ENCODE measurements at places on chromosomes 11 and 22.

- DNase-seq: no peak
Measured at GRCh38 chr22:38110008-38110862, at the start of gene BAIAP2L2. Gene BAIAP2L2, minus strand, starts transcription at chr22:38110684. Its CDS starts 159 bp downstream, at chr22:38110525.

GRCh38 chr11:82722231-82722630, 11.4 kb downstream of the FAM181B start:
- DNase-seq: peak; percentile 3

GRCh38 chr22:48403521-48404403, 1423.9 kb downstream of the BRD1 start:
- peak; percentile 16 for DNase-seq

- no peak for DNase-seq
Measured at GRCh38 chr11:76119779-76120178, 86.5 kb downstream of the WNT11 start.

- DNase-seq: peak; percentile 78
Measured at GRCh38 chr22:45210991-45211390, 29.7 kb downstream of the KIAA0930 start.

DNA sequence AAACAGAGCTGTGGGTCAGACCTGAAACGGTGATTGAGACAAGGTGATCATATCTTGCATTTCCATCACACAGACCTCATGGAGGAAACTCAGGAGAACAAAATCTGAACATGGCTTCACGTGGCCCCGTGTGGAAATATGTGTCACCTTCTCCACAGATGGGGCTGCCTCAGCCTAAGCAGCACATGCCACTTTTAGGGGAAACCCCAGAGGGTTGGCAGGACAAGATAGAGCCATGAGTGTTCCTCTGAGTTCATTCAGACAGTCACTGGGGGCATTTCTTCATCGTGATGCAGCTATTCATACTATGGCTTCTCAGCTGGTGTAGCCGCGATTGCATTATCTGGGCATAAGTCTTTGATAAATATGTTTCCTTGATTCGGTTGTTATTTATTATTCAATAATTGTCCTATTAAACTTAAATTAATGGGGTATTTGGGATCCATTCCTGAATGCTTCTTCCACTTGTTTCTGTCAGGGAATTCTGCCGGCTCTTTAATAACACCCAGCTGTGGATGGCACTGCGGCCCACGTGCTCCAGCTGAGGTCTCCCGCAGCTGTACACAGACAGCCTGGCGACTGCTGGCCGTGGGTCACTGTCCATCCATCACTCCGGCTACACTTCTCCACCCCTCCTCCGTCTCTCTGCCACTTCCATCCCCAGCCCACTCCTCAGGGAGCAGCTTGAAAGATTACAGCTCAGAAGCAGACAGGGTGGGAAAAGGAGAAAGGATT, 485.1 kb downstream of the OPCML start:
- DNase-seq: no peak

DNA sequence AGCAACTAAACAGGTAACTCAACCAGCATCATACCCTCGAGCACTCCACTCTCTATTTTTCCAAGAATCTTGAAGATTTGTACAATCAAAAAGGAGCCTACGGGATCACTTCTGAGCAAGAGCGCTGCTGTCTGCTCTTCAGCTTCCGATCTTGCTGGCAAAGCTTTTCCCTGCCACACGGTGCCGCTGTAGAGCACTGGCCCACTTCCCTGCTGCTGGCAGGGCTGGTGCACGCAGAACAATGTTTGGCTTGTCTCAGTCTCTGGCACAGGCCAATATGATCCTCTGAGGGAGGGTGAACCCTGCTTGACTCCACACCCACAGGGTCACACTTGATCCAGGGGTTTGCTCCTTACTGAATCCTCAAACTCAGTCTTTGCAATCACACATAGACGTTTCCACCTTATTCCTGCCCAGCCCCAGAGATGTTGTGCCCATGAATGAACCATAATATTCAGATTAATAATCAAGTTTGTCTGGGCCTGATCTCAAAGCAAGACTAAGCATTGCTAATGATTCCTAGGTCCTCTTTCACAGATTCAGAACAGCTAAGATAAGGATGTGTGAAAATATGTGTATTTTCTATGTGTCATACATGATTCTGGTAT, 536.6 kb downstream of the SOX6 start:
- no peak for DNase-seq

- DNase-seq: no peak
Measured at GRCh38 chr11:94788396-94788795, 20.2 kb downstream of the AMOTL1 start.

- DNase-seq: no peak
Measured at GRCh38 chr11:69140635-69141034, 15.1 kb upstream of the SMIM38 start.

DNA sequence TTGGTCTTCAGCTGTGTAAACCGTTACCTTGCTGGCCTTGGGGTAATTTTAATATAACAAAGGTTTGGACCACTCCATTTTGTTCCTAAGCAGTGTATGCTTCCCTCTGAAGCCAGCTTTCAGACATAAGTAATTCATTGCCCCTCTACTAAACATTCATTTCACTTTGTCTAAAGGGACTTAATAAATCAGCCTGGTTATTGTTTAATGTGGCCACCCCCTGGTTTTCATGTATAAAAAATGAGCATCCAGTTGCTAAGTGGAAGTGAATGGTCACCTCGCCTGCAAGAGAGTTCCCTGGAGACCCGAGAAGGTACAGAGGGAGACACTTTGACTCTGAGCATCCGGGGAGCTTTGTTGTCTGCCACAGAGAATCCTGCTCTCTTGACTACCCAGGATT, 3.9 kb downstream of the ABTB2 start:
- DNase-seq: no peak

DNA sequence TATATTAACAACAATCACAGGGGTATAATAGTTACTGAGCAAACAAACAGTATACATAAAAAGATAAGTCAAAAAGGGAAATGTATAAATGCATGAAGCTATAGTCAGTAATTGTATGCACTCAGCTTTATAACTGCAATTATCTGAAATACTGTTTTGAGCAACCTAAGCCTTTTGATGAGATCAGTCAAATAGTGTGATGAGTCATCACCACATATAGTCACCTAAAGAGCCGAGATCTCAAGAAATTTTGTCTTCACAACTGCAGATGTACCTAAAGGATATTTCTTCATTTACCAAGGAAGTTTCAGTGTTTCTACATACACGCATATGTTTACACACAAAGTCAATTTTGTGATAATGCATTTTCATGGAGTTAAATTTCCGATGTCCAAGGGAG, 5.4 kb upstream of the OR51A2 start:
- no peak for DNase-seq

DNA sequence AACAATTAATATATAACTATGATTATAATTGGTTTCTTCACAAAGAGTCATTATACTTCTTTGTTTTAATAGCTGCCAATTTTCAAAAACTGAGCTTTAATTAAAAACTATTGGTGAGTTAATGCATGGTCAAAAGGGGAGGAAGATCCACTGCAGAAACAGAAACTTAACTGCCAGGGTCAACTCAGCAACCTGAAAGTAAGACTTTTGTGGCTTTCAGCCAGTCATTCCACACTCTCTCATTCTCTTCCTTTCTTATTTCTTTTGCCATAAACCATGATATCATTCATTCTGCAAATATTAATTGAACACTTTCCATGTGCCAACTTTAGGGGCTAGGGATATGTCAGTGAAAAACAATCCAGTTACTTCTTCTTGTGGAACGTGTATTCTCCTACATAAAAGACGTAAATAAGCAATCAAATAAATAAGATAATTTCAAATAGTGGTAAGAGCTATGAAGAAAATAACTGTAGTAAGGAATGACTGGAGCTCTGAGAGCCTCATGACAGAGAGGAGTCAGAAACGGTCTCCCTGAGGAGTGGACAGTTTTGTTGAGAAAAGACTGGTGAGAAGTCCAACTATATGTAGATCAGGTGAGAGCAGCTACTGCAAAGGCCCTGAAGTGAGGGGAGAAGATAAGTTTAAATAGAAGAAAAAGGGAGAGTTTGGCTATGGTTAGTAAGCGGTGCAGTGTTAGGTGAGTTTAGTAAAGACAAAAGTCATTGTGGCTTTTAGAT, 130.5 kb downstream of the GRIA4 start:
- DNase-seq: no peak

- DNase-seq: no peak
Measured at GRCh38 chr22:48939441-48940265, 888.0 kb downstream of the BRD1 start.

DNA sequence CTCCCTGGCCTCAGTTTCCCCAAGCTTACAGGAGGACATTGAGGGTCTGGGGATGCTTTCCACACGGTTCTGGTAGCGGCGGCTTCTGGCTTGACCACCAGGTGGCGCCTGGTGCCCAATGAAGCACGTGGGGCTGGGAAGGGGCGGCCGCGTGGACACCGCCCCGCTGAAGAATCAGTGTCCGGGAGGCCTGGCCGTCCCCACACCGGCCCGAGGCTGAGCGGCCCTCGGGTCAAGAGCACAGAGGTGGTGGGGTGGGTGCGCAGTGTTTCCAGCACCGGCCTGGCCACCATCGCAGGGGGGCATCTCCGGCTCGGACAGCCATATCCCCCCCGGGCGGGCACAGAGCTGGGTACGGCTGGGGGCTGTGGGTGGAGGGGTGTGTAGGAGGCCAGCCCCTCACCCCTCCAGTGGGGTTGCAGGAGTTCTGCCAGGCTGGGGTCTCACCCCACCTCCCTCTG, 27.8 kb upstream of the PPARA start:
- DNase-seq: peak; percentile 62

DNA sequence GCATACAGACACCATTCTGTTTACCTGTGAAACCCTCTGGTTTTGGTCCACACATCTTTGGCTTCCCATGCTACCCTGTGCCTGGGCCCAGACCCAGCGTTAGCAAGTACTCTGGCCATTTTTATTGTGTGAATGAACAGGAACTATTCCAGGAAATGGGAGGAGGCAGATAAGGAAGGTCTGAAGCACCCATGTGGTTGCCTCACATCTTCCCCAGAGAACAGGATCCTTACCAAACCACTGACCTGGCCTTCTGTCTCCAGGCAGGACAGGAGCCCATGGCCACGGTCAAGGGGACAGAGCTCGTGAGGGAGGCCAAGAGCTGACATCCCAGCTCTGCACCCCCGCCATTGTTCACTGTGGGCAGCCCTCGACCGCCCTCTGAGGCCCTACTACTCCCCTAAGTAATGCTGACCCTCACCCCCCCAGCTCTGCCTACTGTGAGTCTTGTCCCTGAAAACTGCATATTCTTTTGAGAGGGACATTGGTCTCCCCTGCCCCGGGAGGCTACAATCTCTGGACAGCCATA, 97.7 kb upstream of the TP53I11 start:
- DNase-seq: no peak

GRCh38 chr11:17163291-17163690, 44.5 kb downstream of the PIK3C2A start:
- no peak for DNase-seq

- peak; percentile 38 for DNase-seq
Measured at GRCh38 chr11:15627560-15627959, 512.8 kb downstream of the INSC start.

DNA sequence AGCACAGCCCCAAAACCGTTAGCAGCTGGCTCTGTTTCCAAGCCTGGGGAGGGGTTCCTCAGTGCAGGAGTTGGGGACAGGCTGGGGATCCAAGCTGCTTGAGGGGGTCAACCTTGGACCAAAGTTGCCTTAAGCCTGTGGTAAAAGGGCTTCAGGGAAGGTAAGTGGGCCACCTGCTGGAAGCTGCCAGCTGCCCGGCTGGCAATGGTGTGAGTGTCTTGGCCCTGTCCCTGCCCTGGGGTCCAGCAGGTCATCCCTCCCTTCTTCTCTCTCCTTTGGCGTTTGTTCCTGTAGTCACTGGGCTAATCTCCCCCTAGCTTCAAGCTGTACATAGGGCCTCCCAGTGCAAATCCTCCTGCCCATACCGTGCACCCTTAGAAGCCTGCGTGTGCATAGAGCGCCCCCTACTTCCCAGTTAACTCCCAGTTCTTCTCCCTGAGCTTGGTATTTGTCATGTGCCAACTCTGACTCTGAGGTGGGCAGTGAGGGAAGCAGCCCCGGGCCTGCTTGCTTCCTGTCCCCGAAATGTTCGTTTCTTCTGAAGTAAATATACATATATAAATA, 4.4 kb downstream of the TMEM258 start:
- peak; percentile 51 for DNase-seq

DNA sequence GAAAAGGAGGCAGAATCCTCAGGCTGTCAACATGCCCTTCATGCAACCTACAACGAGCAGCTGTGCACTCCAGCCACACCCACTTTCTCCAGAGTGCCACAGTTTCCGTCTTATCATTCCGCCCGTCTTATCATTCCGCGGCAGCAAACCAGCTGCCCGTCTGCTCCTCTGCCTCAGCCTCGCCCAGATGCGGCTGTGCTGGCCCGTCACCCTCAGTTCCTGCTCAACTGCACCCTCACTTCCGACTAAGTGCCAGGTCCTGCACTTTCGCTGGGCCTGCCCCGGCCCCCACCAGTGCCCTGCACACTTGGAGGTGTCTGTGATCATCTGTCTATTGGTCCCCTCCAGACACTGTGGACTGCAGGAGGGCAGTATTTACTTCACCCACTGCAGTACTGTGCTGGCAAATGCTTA, 43.7 kb downstream of the MICAL3 start:
- DNase-seq: no peak

GRCh38 chr22:33850193-33850592, 70.1 kb downstream of the LARGE1 start:
- no peak for DNase-seq

GRCh38 chr22:30201945-30202344, 44.6 kb downstream of the LIF start:
- peak; percentile 87 for DNase-seq

- no peak for DNase-seq
Measured at GRCh38 chr11:95242091-95242844, 11.3 kb upstream of the SESN3 start.

DNA sequence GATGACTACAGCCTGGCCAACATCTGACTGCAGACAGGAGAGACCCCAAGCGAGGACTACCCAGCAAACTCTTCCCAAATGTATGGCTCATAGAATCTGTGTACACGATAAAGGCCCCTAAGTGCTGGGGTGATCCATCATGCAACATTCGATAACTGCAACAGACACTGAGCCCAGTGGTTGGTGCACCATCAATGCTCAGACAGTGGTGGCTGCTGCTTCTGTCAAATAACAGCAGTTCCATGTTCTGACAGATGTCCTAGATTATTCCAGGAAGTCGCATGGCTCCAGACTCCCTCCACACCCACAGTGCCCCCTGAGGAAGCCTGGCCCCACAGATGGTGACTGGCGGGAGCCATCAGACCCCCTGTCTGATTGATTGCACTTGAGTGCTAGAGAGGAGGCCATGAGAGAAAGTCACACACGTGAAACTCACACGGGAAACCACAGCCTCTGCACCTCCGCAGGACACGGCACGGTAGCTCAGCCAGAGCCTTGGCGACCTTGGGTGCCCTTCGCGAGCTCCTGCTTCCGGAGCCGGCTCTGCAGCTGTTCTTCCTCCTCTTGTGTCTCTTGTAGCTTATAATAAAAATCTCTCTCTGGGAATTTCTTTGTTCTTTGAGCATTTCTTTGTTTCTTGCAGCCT, 1155.9 kb downstream of the TBC1D22A start:
- DNase-seq: no peak
